Brain (organoid and tissue), 16 donors: ENCODE measurements at places on chromosomes 12 and 14. TPM values are rescaled to one million over a fixed set of nuclear protein-coding genes. Genes with fewer than 3 reads are reported as not detected.

KLRC1 gene
- polyA plus RNA-seq = not detected

FAM90A1 gene
- polyA plus RNA-seq = 0.29 TPM

GRCh38 chr12:93115198-93115601 is 186.1 kb upstream of the EEA1 start:
- no peak for DNase-seq

GRCh38 chr14:101009531-101009930 is 106.0 kb upstream of the RTL1 start:
- DNase-seq = no peak

DNA sequence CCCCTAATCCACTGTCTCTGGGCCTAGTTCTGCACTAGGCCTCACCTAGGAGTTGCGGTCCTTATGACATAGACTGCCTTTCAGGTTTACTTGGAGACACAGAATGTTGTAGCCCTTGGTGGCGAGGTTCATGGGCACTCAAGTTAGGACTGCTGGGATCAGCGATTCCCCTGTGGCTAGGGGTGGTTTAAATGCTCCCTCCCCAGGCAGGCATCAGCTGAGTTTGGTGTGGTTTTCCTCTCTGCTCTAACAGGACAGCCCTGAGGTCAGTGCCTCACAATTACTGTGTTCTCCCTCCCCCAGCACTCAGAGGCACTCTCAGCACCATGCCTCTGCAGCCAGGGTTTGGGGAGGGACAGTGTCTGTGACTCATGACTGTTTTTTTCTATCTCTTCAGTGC is 22.2 kb upstream of the RDH16 start:
- no peak for DNase-seq
